Hindlimb muscle (tissue), 1 donor: ENCODE measurements at places on chromosomes 6 and 20.
A peak's percentile ranks its signal among the peaks of the same experiment; 100 is the strongest.

DNA sequence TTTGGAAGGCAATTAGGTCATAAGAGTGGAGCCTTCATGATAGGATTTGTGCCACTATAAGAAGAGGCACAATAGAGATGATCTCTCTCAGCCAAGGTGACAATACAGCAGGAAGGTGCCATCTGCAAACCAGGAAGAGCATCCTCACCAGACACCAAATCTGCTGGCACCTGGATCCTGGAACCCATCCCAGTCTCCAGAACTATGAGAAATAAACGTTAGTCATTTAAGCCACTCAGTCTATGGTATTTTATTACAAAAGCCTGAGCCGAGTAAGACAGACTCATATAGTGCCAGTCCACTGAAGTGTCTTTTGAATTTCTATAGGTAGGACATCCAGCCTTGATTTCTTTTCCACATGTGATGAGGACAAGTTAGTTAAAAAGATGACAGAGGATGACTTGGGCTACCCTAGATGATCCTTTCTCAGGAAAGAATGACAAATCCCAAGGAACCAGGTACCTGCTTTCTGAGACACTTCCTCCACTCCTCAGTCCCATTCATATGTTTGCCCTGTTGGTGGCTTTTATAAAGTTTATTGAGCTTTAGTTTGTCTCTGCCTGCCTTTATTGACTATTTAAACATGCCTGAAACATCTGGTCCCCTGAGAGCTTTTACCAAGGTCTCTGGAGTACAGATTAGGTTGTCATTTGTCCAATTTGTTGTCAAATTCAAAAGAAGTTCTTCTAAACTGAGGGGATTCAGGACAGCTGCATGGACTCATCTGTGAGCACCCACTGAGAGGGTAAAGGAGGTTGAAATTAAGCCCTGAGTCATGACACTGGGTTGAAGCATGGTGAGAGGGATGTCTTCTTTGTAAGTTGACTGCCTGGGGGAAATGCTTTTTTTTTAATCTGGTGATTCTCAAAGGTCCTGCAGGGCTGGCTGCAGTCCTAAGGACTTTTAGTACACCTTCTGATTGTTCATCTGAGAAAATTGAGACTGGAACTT, 165.0 kb upstream of the PLCB4 start:
- no peak for DNase-seq

- DNase-seq: no peak
Observed at GRCh38 chr20:47466213-47466612, 35.5 kb upstream of the NCOA3 start.

DNA sequence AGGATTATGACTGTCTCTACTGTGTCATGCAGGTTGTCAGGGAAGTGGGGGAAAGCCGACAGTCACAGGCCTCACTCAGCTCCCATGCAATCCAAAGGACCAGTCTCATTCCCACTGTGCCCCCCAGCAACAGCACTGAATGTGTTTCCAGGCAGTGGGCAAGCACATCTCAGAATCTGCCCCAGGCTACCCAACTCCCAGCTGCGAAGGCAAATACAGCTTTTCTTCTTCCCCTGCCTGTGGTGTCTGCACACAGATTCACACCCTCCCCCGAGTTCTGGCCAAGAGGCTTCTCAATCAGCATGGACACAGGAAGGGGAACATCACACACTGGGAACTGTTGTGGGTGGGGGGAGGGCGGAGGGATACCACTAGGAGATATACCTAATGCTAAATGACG, 75.3 kb downstream of the SNAP91 start:
- DNase-seq: no peak

- no peak for DNase-seq
Observed at GRCh38 chr20:50608750-50609104, 82.6 kb downstream of the RIPOR3 start.

GRCh38 chr20:62466072-62466760, 9.6 kb downstream of the GATA5 start:
- no peak for DNase-seq

GRCh38 chr6:138963531-138963930, 24.5 kb downstream of the REPS1 start:
- DNase-seq: no peak

DNA sequence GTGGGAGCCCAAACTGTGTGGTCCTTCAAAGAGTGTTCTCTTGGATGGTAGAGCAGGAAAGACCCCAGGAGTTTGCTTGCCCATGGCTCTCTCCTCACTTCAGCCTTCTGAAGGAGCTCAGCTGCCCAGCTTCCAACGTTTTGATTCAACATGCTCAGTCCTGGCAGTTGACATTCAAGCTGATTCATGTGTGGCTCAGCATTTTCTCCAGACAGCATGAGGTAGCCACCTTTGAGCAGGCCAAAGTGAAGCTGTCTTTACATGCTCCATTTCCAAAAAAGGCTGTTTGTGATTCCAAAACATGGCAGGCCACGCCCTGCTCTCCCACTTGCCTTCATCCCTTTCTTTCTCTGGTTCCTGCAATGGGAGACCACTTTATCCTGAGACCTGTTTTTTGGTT, 280.2 kb downstream of the TBC1D7 start:
- no peak for DNase-seq

- DNase-seq: no peak
Observed at GRCh38 chr6:163099621-163100171, 314.8 kb upstream of the QKI start.

DNA sequence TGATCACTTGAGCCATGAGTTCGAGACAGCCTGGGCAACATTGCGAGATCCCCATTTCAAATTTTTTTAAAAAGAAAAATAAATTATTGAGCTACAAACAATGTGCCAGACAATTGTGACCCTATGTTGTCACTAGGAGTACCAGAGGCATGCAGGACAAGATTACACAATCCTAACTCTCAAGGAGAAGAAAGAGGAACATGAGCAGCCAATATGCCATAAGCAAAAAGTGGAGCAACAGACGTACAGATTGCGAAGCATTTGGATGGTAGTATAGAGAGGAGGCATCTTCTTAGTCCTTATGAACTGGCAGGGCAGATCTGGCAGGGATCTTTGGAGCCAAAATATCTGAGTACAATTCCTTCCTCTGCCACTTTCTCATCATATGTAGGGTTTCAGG, 156.4 kb downstream of the OR2B2 start:
- no peak for DNase-seq

- DNase-seq: peak; percentile 16
Observed at GRCh38 chr20:55977690-55978459, 27.4 kb downstream of the CBLN4 start.

- DNase-seq: no peak
Observed at GRCh38 chr20:48850257-48850976, 22.6 kb upstream of the PREX1 start.

DNA sequence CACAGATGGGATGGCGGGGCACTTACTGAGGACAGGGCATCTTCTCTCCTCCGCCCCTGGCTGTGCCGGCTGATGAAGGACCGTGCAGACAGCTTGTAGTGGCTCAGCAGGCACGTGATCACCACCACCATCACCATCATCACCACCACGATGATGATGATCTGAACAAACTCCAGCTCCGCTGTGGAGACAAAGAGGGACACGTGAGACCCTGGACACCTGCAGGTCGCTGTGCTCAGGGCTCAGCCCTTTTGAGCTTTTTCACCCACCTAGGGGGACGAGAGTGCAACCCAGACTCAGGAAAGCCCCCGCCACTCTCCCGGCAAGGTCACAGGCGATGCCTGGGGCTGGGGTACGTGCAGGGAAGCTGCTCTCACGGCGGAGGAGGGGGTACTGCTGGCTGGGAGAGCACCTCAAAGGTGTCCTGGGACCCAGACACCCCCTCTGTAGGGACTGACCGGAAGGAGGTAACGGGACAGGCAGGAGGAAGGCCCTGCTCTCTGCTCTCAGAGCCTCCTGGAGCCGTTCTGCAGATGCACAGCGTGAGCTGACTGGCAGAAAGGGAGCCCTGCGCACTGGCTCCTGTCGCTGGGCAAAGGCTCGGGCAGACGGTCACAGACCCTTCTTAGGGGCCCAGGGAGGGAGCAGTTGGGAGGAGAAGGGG, 39.4 kb upstream of the ZBP1 start:
- DNase-seq: no peak

GRCh38 chr6:16239798-16240123, 1.4 kb downstream of the GMPR start:
- no peak for DNase-seq

DNA sequence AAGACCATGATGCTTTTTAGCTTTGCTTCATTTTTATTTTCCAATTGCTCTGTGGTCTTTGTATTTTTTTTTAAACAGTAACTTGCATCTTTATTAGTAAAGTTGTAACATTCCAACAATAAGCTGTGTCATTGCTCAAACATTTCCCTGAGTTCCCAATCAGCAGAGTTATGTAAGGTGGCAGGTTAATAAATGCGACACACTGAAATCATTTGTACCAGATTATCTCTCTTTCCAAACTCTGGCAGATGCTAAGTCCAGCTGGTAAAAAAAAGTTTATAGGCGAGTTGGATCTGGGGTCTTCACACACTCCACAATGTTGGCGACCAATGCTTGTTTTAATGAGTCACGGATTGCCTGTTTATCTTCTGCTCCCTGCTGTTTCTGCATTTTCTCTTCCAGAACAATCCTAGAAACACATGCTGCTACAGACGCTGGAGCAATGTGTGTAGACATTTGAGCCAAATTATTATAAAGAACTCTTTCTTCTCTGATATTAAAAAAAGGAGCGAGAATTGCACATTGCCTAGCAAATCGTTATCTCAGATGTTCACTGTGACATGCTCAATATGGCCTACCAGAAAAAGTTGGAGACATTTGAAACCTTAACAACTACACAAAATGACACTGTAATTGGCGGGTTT, 113.6 kb upstream of the IFNGR1 start:
- no peak for DNase-seq

DNA sequence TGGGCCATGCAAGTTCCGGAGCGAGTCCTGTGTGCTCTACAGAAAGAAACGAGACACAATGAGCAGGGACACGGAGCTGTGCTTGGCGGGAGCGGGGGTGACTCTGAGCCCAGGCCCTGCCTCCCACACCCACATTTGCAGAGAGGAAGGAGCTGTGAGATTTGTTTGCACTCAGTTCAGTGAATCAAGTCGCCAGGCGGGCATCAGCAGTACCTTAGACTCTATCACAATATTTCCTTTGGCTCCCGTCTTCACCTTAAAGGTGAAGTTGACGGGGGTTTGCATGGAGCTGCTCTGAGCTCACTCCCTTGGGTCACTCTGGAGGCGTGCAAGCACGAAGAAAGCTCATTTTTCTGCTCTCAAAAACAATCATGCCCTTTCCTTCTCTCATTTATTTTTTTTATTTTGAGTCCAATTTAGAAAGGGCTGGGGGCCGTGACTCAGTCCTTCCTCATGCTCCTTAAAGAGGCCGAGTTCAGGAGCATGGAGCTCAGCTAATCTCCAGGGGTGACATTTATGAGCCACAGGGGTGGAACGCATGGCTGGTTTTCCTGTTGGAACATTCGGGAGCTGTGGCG, 188.2 kb downstream of the NFATC2 start:
- no peak for DNase-seq

DNA sequence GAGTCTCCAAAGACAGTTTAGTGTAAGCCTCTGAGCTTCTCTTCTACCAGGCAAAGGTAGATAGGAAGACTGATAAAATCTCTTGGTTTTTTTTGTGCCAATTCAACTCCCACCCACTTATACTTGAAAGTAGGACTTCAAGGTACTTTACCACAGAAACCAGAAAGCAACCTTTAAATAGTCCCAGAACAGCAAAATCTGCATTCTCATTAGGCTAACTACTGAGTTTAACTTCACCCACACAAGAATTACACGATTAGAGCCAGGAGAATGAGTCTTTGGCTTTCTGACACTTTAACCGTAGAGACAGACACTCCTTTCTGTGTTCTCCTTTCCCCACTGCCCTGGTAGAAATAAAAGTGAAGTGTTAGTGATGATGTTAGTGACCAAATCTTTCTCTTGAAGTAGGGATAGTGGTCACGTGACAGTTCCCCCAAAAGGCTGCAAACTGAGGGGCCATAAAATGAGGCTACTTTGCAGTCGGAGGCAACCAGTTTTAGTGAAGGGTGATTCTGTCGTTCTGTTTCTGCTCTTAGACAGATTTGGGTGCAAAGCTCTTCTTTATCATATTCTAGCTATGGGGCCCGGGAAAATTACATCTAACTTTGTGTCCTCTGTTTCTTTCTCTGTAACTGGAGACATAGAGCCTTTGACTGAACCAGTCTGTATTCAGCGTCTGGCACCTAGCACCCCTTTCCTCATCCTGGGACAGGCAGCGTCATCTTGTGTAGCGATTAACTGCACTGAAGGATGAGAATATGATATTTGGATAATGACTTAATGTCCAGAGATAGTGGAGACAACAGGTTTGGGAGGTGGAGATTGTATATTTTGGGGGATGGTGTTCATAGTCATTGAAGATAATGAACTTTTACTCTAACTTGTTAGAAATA, 206.4 kb upstream of the CITED2 start:
- DNase-seq: no peak

DNA sequence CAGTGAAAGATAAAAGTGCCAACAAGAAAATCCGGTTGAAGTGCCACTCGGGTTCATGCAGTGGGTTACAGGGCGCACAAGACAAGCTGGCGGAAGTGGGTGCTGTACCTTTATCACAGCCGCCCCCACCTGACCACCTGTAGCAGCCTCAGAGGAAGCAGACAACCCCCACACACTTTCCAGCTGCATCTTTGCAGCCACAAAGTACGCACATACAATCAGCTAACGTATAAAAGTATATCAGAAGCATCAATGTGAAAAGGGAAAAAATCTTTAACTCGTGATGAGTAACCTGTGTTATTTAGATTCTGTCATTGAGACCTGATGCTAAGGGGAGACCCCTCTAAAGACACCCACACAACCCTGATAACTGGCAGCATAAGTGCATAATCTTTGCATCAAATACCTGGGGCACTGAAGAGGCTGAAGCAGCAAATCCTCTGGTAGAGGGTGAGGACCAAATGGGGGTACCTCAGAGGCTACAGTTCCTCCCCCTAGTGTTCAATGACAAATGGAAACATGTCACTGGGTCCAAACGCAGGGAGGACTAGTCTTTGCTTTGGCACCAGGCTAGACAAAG, 22.1 kb downstream of the BACH2 start:
- no peak for DNase-seq

DNA sequence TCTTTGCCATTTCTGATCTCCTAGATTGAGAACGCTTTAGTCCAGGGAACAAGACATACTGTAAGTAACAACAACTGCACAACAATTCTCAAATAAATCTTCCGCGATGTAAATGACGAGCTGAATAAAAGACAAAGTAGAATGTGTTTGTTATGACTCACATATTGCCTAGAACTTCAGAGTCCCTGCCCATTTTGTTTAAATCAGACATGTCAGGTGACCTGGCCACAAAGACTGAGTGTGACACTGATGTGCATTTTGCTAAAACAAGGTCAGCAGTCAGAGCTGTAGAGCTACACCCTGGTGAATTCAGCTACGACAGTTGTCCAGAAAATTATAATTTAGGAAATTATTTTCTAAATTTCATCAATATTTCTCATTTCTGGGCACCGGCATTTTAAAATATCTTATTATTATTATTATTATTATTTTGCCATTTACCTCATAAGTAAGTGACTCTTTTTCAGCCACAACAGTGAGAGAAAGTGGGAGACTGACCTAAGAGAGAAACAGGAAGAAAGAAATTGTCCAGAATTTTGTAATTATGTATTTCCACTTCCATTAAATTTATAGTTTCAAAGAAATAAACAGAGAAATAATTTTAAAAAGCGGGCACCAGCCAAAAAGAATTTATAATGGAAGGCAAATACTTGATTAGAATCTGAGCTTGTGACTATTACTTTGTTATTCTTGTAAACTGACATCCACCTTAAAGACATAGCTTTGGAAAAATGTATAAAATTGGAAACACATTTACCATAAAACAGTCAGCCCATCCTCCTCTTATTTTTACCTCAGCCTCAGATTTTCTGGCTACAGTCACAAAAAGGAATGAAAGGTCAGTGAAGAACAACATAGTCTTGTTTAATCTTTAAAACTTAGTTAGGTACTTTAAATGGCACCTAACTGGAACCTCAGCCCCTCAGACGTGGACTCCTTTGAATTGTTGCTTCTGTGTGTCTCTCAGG, 157.0 kb upstream of the CITED2 start:
- no peak for DNase-seq
